Mammary epithelial cell (primary cell): ENCODE measurements at places on chromosomes 6 and 20. TPM values are rescaled to one million over a fixed set of nuclear protein-coding genes. Genes with fewer than 3 reads are reported as not detected.

HDDC2 gene
- 76.6 and 112 TPM in 2 replicates for total RNA-seq

SMOC2 gene
- not detected for total RNA-seq

TRIM10 gene
- total RNA-seq, result not detected

MUC22 gene
- total RNA-seq, result not detected

PTCRA gene
- not detected in 2 replicates for total RNA-seq

LGSN gene
- total RNA-seq, result not detected in 2 replicates

NMBR gene
- not detected in 2 replicates for total RNA-seq

GPX5 gene
- total RNA-seq, result not detected

RAET1L gene
- 2.6 and 2.8 TPM in 2 replicates for total RNA-seq

GABRR1 gene
- not detected in 2 replicates for total RNA-seq

MCCD1 gene
- not detected in 2 replicates for total RNA-seq

SSTR4 gene
- total RNA-seq, result not detected

NKX2-2 gene
- total RNA-seq, result not detected in 2 replicates
